ENCODE measurements at places on chromosomes 12 and 14.

DNA sequence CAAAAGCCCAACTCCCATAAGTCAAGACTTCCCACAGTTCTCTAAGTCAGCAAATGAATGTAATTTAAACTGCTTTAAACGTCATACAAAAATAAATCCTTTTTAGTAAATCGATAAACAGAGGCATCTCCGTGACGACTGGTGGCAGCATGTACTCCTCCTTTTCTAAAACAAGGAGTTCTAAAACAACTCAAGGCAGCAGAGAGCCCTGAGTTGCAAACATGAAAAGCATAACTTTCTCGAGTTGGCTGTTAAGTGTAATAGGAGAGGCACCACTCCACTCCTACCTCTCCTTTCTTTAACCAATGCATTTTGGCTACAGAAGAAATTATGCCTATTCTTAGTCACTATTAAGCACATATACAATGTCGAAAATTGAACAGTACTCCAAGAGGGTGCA is 22.0 kb downstream of the LTBR start:
- DNase-seq = no peak

DNA sequence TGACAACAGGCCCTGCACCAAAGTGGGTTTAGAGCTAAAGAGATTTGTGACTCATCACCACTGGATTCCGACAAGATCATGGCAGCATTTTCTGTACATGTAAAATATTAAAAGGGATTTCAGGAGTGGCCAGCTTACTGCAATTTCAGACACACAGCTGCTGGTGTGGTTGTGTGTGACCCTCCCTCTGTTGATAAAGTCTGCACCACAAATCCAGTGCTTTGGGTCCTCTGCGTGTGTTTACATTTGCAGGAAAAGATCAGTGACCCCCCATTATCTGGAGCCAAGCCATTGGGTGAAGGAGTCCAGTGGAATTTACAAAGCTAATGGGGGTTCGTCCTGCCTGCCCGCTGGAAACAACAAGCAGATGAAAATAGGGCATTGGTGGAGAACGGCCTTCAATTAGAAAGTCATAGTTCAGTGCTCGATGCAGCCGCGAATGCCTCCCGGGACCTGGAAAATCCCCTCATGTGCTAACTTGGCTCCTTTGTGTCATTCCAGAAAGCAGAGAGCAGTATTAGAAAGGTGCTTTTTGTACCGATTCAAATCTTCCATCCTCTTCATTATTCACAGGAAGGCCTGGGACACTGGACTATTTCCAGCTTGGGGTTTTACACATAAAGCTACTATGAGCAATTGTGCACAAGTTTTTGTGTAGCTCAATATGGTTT is 188.5 kb upstream of the TMEM132C start:
- DNase-seq = no peak

DNA sequence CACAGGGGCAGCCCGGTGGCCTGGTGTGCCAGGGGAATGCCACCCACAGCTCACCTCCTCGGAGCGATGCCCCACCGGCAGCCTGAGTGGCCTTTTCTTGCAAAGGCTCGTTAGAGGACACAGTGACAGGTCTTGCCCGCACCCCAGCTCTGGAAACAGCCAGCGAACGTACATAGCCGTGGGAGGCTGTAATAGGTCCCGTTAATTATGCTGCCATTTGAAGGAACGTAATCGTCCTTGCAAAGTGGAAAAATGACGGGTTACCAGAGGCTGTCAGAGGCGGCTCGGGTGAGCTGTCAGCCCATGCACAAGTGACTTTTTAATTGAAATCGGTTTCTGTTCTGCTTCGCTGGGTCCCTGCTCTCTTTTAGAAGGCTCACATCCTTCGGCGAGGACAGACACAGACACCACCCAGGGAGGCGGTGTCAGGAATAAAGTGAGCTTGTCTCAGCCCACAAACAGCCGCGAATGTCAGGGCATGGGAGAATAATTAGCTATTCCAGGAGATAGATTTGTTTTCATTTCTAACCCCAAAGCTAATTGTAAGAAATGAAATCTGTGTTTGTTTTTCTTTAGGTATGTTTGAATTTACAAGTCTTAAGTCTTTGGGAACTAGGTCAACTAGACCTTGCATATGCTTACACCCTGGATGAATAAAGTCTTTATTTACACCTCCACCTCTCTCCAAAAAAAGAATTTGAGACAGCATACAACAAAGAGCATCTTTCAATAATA is 77.2 kb upstream of the RFLNA start:
- DNase-seq = no peak

GRCh38 chr14:54147282-54147681 is 190.7 kb upstream of the BMP4 start:
- no peak for DNase-seq

DNA sequence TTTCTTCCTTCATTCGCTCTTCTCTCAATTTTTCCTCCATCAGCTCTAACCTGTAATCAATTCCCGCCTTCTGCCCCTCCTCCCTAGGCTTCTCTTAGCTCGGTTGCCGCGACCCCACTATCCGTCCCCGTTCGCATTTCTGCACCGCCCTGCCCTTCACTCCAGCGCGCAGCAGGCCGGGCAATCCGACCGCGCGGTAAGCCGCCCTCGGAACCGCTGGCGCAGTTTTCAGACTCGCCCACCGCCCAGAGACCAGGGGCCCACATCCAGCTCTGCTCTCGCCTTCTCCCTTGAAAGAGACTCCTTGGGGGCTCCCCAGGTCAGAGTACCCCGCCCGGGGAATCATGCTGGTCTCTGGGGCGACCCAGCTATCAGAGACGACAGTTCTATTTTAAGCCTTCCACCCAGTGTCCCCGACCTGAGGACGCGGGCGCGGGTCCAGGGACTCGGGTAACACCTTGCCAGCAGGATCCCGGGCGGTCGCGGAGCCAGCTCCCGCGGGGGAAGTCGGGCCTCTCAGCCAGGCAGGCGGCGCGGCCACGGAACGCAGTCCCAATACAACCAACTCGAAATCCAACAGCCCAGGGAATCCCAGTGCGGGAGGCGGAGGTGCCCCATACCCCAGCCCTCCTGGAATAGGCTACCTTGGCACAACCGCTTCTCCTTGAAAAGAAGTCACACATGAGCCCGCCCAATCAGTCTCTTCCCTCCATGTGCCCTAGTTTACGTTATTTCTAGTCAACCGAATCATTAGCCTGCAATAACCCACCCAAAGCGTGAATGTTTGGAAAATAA is 5.7 kb upstream of the SLC38A4 start:
- no peak for DNase-seq

- no peak for DNase-seq
These were observed 42.3 kb upstream of the EVL start for GRCh38 chr14:100022772-100023451.

GRCh38 chr12:55049676-55050075 is 29.9 kb downstream of the NEUROD4 start:
- DNase-seq = no peak

DNA sequence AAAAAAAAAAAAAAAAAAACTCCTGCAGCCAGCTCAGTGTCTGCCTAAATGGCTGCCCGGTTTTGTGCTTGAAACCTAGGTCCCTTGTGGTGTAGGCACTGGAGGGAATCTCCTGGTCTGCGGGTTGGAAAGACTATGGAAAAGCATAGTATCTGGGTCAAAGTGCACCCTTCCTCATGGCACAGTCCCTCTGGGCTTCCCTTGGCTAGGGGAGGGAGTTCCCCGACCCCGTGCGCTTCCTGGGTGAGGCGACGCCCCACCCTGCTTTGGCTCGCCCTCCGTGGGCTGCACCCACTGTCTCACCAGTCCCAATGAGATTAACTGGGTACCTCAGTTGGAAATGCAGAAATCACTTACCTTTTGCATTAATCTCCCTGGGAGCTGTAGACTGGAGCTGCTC is 14.3 kb downstream of the PTCSC3 start:
- DNase-seq = no peak

GRCh38 chr12:52295663-52296062 is 4.3 kb upstream of the KRT81 start:
- DNase-seq = no peak

- no peak for DNase-seq
These were observed 7.3 kb downstream of the ITFG2 start for GRCh38 chr12:2819810-2820209.

GRCh38 chr14:81980601-81981306 is 447.1 kb upstream of the SEL1L start:
- DNase-seq = no peak

DNA sequence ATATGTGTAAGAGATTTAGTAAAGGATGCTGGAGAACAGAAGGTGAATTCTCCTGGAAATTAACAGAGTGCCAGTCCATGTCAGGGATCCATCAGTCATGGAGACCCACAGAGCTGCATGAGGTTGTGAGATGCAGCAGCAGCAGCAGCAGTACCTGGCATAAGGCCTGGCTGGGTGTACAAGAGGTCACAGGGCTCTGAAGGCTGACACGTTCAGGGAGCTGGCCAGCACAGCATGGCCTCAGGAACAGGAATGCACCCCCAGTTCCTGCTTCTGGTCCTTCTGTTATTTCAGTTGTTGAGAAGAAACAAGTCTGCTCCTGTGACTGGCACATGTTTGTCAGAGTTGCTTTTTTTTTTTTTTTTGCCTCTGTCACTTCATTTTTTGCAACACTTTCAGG is 210.8 kb downstream of the CNTN1 start:
- DNase-seq = no peak

DNA sequence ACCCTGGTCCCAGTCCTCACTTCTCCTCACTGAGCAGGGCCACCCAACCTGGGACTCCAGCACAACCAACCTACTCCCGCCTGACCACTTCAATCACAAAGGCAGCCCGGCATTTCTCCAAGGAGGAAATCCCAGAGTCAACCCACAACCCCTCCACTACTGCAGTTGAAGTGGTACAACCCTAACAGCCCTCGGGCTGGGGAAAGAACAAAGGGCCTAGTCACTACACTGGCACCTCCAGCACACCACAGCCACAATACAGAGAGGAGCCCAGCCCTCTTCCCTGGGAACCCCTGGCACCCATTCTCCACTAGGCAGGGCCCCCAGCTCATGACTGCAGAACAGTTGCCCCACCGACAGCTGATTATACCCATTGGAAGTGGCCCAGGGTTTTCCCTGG is 13.7 kb upstream of the OR5AU1 start:
- no peak for DNase-seq

GRCh38 chr12:121181181-121181580 is 28.7 kb upstream of the P2RX4 start:
- no peak for DNase-seq

GRCh38 chr12:129467289-129467688 is 436.5 kb downstream of the TMEM132D start:
- no peak for DNase-seq

GRCh38 chr14:35122696-35123387 is 490 bp downstream of the PRORP start:
- DNase-seq = no peak

- DNase-seq = peak; percentile 27
These were observed 53.6 kb downstream of the ARF6 start for GRCh38 chr14:49946320-49947141.

GRCh38 chr14:39232554-39233415 is 930 bp upstream of the MIA2 start:
- no peak for DNase-seq

DNA sequence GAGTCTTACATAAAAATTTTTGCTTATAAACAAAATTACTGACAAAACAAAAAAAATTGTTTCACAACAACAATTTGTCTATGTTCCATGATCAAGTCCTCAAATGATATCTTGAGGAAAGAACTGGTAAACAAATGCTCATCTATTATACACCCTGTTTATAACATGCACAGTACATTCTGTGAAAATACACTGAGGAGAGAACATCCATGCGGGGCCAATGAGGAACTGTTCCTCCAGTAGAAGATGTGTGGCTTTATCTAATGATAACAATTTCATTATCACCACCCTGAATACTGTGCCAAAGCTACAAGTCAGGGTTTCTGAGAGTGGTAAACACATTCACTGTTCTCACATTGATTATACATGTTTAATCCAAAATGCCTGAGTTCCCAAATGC is 10.8 kb downstream of the MLH3 start:
- DNase-seq = no peak

DNA sequence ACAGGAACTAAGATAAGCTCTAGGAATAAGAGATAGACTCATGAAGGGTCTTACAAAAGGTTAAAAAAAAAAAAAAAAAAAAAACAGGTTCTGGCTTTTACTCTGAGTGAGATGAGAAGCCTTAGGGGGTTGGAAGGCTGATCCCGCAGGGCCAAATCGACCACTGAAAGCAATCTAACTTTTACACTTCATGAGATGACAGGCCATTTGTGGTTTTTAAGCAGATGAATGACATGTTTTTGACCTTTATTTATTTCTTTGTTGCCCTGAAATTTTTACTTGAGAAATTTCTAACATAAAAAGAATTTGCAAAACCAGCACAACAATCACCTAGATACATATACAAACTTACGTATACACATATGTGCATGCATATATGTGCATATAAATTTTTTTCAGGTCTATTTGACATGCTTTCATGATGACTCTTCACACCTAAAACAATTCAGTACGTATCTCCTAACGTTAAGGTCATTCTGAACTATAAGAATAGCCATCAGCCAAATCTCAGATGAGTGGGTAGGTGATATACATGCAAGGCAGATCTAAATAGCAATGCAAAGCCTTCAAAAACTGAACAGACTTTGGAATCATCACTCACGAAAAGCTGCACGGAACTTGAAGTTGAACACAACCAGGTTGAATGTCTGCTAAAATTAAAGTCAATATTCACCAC is 87.0 kb downstream of the R3HDM2 start:
- DNase-seq = no peak

- DNase-seq = no peak
These were observed 3.6 kb upstream of the FOS start for GRCh38 chr14:75274899-75275569.

Measured in activated CD4-positive, alpha-beta T cell treated with anti-CD3 and anti-CD28 coated beads, Interleukin-2, amount 50 U/mL, for 24 hours (primary cell).